ENCODE measurements at places on chromosomes 1 and 21.

DNA sequence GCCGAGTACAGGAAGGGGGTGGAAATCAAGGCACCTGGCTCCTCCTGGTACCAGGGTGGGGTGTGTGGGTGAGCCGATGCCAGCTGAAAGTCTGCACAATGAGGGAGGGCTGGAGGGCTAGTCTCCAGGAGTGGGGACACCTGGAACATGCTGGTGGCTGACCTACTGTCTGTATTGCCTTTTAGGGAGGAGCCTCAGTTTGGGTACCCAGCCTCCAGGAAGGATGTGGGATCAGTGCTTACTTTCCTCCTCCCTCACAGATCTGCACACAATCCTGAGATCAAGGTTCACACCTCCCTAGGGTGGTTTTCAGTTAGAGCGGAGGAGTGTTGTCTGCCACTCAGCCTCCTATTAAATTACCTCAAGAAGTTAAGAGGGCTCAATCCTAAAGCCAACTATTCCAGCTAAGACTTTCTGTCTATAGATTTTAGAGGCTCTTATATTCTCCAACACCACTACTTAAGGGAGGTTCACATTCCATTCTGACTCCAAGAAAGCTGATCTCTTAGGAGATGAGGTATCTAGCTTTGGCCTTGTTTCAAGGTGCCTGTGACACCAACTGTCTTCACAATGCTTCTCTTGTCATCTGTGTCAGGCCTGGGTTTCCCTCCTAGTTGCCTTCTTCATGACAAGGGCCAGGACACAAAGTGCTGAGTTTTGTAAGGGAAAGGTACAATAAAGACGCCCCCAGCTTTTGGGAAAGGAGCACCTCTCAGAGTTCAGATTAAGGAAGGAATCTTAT lies 15.7 kb downstream of the SSR2 start:
- DNase-seq = no peak

GRCh38 chr1:104765085-104765484 lies 1015.4 kb downstream of the AMY1C start:
- DNase-seq = no peak

DNA sequence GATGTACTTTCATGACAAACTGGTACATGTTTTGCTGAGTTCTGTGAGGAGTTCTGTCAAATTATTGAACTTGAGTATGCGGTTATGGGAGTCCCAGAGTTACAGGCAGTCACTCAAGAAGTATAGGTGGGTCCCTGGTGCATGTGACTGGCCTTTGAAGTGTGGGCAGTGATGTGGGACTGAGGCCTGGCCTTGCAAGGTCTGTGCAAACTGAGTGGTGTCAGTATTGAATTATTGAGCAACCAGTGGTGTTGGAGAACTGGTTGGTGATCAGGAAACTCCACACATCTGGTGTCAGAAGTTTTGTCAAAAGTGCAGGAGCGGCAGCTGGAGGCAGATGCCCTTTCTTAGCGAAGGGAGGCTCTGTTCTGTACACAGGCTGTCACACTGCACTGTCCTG lies 5.2 kb downstream of the ZNF678 start:
- no peak for DNase-seq

DNA sequence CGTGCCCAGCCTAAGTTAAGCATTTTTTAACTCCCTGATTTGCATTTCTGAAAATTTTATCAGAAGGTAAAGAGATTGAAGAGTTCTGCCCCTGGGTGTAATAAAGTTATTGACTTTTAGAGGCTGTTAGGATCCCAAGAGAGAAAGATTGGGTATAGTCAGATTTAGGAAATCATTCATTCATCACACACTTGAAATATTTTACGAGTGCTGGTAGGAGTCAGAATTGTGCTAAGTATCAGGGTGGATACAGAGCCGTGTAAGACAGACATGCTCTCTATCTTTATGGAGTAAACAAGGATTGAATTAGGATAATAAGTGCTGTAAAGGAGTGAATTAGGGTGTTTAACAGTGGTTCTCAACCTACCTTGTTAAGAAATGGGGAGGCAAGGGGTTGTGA lies 3.0 kb downstream of the SZT2 start:
- no peak for DNase-seq

- no peak for DNase-seq
Measured at GRCh38 chr1:94737124-94737998, 82.8 kb upstream of the SLC44A3 start.

- no peak for DNase-seq
Measured at GRCh38 chr1:167515893-167516321, 2.4 kb downstream of the CD247 start.

DNA sequence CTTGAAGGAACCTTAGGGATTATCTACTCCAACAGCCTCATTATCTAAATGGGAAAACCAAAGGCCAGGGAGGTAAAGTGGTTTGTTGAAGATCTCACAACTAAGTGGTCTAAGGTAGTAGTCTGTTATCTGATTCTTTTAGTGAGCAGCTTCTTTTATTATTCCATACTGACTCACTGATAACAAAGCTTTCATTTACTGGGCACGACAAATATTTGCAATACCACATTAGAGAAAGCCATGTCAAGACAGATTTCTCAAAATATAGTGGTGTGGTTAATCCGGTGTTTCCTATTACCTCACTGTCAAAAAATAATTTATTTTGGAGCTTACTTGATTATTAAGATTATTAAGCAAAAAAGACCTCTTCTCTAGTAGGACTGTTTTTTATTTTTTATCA lies 369.1 kb downstream of the S1PR1 start:
- no peak for DNase-seq

DNA sequence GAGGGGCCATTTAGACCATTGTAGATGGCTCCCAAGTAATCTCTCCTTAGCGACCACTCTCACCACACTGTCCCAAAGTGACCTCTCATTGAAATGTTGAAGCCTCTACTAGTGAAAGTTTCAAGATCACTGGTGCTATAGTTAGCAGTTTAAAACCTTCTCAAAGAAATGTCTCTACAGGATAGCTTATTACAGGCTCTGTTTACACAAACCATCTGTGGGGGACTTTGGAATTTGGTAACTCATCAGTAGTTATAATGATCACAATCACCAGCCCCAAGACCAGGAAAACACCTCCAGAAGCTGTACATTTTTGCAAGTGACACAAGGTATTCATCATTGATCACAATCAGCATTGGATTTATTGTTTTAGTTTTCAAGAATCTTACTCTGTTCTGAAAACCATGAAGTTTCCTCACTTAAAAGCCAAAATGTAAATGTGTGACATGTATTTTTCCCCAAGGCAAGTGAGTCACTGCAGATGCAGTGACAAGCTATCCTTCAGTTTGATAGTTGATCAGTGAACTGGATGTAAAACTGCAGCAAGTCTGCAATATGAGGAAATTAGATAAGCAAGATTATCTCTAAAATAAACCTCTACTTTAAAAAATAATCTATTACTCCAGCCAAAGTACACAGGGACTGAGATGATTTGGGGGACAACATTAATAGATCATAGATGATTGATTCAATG lies 41.9 kb downstream of the C21orf91 start:
- no peak for DNase-seq

- no peak for DNase-seq
Measured at GRCh38 chr1:214271174-214271858, 9.6 kb upstream of the SMYD2 start.

DNA sequence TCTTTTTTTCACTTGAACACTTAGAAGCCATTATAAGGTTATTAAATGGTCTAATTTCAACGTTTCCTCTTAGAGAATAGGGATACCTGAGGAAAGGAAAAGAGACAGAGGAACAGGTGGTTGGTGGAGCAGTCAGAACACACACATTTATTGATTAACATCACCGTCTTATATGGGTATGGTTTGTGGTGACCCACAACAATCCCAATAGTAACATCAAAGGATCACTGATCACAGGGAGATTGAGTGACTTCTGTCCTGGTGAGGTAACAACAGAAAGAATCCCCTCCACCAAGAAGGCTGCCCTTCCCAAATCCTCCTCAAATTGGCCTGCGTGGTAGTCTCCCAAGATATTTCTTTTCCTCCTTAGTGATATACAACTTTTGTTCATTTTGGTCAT lies 474.0 kb downstream of the PLPP3 start:
- DNase-seq = no peak

DNA sequence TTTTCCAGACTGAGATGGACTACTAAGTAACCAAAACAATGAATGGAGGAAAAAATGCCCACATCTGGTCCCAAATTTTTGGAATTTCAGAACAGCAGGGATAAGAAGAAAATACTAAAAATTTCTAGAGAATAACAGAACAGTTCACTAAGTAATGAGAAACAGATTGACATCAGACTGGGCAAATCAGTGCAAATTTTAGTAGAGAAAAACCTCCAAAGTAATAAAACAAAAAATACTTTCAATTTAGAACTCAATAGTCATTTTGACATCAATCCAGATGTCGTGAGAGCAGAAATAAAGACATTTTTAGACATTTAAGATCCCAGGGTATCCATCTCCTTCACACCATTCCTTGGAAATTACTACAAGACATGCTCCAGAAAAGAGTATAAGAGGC lies 39.3 kb downstream of the CRP start:
- no peak for DNase-seq

- no peak for DNase-seq
Measured at GRCh38 chr1:79325705-79326104, 319.2 kb upstream of the ADGRL4 start.

DNA sequence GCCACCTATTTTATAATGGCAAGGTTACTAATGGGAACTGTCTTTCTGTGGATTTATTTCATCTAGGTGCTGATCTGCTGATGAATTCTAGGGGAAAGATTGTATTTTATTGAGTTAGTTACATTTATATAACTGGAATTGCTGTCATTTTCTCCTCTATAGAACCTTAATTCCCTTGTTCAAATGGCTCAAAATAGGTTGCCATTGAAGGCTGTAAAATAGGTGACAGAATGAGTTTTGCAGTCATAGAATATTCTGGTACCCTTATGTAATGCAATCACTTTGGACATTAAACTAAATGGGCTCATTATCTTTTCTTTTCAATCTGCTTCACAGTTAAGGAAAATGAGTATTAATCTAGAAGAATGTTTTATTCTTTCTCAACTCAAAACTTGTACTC lies 131.0 kb downstream of the CTH start:
- no peak for DNase-seq

GRCh38 chr1:1434131-1434823 lies 1.2 kb upstream of the VWA1 start:
- no peak for DNase-seq

- DNase-seq = no peak
Measured at GRCh38 chr1:172895050-172895460, 155.7 kb downstream of the TNFSF18 start.

GRCh38 chr1:92480813-92481598 lies 5.7 kb downstream of the GFI1 start:
- DNase-seq = no peak

GRCh38 chr1:159197561-159198557 lies 6.8 kb upstream of the ACKR1 start:
- no peak for DNase-seq

DNA sequence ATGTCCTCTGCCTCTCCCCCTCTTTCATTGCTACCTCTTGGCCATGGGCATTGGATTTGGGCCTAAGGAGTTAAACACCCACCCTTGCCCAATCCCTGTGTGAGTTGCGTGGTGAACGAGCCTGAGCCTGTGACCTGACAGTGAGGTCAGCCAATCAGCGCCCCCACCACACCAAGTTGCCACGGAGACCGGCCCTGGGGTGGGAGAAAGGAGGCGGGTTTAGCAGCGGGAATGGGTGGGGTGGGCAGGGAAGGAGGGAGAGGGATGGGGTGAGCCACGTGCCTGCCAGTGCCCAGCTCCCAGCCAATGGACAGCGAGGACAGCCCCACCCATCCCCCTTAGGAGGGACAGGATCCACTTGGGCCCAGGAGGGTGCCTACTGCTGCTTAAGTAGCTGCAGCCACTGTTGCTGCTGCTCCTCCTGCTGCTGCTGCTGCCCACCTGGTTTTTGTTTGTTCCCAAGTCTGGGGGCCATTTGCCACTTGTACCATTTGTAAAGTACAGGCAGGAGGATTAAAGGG lies 9.5 kb downstream of the ZBTB7B start:
- DNase-seq = no peak

DNA sequence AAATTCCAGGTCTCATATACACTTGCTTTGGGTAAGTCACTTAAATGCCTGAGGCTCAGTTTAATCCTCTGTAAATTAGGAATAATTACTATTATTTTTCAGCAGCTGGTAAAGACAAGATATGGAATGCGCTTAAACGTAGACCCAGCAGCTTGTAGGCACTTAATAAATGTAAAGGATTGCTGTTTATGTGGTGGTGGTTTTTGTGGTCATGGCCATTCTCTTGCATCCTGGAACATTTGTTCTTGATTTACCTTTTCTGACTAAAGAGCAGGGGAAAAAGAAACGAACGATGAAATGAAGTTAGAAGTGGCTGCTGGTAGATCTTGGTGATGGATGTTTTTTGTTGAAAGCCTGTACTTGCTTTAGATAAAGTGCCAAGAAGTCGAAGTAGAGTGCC lies 195.0 kb upstream of the FOXD3 start:
- DNase-seq = no peak

GRCh38 chr1:74579425-74579824 lies 67.0 kb upstream of the LRRC53 start:
- DNase-seq = no peak

DNA sequence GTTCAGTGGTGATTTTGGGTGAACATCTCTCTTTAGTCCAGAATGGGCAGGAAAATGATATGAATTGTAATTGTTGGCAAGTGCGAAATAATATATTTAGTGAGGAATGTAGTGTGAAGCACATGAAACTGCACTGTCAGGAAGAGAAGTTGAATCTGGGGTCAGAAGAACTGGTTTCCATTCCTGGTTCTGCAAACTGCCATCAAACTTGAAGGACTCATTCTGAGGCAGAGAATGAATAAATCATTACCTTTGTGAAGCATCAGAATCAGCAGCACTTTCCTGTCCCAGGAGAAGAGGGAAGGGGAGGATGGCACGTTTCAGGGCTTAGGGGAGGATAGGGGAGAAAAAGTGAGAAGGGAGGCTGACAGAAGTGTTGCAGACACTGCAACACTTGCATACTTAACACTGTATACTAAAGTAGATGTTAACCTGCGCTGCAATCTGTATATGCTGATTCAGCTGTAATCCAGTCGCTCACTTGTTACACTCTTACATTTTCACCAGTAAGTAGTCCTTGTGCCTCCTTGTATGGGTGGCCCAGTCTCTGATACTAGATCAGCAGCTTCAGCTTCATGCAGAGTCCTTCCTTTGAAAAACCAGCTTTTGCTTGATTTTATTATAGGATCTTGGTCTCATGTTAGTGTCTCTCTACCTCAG lies 10.5 kb upstream of the RPTN start:
- DNase-seq = no peak

DNA sequence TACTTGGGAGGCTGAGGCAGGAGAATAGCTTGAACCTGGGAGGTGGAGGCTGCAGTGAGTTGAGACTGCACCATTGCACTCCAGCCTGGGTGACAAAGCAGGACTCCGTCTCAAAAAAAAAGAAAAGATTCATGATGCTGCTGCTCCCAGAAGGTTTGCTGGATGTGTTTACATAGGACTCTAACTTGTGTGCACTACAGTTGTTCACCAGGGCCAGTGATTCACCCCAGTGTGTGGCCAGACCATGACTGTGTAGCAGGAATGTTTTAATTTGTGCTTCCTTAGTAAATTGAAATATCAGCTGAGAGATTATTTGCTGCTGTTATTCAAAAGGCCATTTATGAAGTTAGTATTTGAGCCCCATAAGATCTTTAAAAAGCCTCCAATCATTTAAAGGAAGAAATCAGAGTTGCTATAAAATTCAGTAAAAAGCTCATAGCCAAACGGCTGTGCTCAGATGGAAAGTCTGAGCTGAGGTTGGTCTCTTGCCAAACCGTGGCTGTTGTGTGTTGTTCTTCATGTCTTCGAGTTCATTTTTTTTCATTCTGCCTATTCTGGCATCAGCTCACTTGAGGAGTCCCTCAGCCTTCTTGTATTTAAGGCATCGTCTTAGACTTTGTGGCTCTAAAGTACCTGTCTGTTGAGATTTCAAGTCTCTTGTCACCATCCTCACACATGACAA lies 18.1 kb upstream of the PGD start:
- no peak for DNase-seq

Measured in stimulated activated CD4-positive, alpha-beta T cell treated with anti-CD3 and anti-CD28 coated beads, Interleukin-15, amount 100 ng/mL, for 1 hour (primary cell).